ENCODE measurements at places on chromosomes 1 and 21. TPM values are rescaled to one million over a fixed set of nuclear protein-coding genes. Genes with fewer than 3 reads are reported as not detected.

Gene ATAD3C
- 10.4 TPM for total RNA-seq

Gene EPHA10
- 1.4 TPM for total RNA-seq

Gene DNASE2B
- 21.7 TPM for total RNA-seq

Gene FYB2
- total RNA-seq, result 1.7 TPM

DNA sequence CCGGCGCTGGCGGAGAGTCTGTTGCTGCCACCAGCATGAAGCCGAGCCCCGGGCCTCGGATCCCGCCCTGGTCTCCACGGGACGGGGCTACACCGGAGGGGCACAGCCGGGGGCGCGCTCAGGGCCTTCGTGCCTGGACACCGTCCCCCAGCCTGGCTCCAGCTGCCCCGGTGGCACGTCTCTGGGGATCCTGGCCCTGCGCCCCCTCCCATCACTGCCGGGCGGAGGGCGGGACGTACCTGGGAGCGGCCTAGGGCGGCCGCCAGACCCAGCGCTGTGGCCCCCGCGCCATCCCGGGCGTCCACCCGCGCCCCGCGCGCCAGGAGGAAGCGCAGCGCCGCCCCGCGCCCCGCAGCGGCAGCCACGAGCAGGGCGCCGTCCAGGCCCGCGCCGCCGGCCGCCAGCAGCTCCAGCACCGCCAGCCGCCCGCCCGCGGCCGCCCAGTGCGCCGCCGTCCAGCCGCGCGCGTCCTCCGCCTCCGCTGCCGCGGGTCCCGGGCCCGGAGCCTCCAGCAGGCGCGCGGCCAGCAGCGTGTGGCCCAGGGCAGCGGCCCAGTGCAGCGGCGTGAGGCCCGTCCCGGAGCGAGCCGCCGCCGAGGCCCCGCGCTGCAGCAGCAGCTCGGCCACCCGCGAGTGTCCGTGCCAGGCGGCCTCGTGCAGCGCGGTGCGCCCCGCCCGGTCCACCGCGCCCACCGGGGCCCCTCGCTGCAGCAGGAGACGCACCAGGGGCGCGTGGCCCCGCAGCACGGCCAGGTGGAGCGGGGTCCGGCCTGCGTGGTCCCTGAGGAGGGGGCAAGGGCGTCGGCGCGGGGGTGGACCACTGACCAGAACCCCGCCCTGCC lies 1.0 kb downstream of the ANKRD65 start:
- H3K27ac ChIP-seq, result peak overlapping the region; percentile 81
- H3K4me3 ChIP-seq, result peak overlapping the region; percentile 48
- no peaks in the 10 kb centered on the region for H3K36me3 ChIP-seq
- no peaks in the 10 kb centered on the region for H3K4me1 ChIP-seq
- H3K27me3 ChIP-seq, result no peaks in the 10 kb centered on the region

- H3K4me3 ChIP-seq, result no peak overlapping the region
- no peaks in the 10 kb centered on the region for H3K36me3 ChIP-seq
- H3K27me3 ChIP-seq, result no peaks in the 10 kb centered on the region
- DNase-seq, result no peak
- peaks cover 27% of the 10 kb centered on the region for H3K4me1 ChIP-seq
These were observed 125.2 kb upstream of the KIAA0040 start for GRCh38 chr1:175317779-175318178.

DNA sequence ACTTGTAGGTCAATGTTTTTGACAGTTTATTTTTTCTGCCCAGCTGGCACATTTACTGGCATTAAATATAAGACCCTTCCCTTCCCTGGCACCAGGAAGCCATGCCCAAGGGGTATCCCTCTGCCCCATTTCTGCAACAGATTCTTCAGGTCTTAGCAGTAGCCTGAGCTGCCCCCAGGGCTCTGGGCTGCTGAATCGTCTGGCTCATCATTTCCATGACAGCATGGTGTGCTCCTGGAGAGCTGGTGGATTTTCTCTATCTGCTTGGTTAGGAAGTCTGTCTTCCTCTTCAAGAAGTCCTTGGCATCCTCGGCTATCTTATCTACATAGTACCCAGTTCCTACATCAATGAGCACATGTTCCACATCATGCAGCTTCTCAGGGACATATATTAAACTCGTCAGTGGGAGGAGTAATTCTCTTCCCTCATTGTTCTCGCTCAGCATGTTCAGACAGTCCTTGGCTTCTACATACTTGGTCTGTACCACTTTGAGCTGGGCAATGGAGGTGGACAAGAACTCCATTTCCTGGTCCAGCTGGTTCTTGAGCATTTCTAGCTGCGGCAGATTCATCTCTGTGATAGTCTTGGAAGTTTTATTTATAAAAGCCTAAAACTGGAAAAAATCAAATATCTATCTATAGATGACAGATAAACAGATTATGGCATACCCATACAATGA lies 23.5 kb downstream of the MIA3 start:
- H3K27ac ChIP-seq, result no peak overlapping the region
- peaks cover 30% of the 10 kb centered on the region for H3K36me3 ChIP-seq
- H3K4me3 ChIP-seq, result no peak overlapping the region
- peaks cover 13% of the 10 kb centered on the region for H3K4me1 ChIP-seq
- H3K27me3 ChIP-seq, result no peaks in the 10 kb centered on the region
- DNase-seq, result no peak

GRCh38 chr1:22665752-22666151 lies 12.7 kb downstream of the C1QB start:
- H3K27me3 ChIP-seq, result peaks cover 17% of the 10 kb centered on the region
- H3K4me3 ChIP-seq, result no peak overlapping the region
- no peaks in the 10 kb centered on the region for H3K36me3 ChIP-seq
- no peak for DNase-seq
- no peak overlapping the region for H3K27ac ChIP-seq

- no peak overlapping the region for H3K4me3 ChIP-seq
- H3K27me3 ChIP-seq, result no peaks in the 10 kb centered on the region
- DNase-seq, result no peak
- no peaks in the 10 kb centered on the region for H3K36me3 ChIP-seq
- peaks cover 5% of the 10 kb centered on the region for H3K4me1 ChIP-seq
These were observed 66.4 kb downstream of the PSMG1 start for GRCh38 chr21:39116761-39117439.

GRCh38 chr1:235017719-235018118 lies 110.9 kb downstream of the TOMM20 start:
- no peaks in the 10 kb centered on the region for H3K36me3 ChIP-seq
- H3K4me3 ChIP-seq, result no peak overlapping the region
- H3K4me1 ChIP-seq, result no peaks in the 10 kb centered on the region
- DNase-seq, result no peak
- H3K27me3 ChIP-seq, result no peaks in the 10 kb centered on the region

- no peaks in the 10 kb centered on the region for H3K27me3 ChIP-seq
- H3K4me3 ChIP-seq, result no peak overlapping the region
- no peaks in the 10 kb centered on the region for H3K4me1 ChIP-seq
- H3K36me3 ChIP-seq, result no peaks in the 10 kb centered on the region
These were observed 568.8 kb downstream of the AJAP1 start for GRCh38 chr1:5223206-5223605.

- DNase-seq, result no peak
- H3K4me3 ChIP-seq, result no peak overlapping the region
- no peaks in the 10 kb centered on the region for H3K36me3 ChIP-seq
These were observed 33.5 kb downstream of the PCAT6 start for GRCh38 chr1:202844259-202844658.
